Tibial nerve (tissue), 4 donors: ENCODE measurements at places on chromosomes 7 and 10.

DNA sequence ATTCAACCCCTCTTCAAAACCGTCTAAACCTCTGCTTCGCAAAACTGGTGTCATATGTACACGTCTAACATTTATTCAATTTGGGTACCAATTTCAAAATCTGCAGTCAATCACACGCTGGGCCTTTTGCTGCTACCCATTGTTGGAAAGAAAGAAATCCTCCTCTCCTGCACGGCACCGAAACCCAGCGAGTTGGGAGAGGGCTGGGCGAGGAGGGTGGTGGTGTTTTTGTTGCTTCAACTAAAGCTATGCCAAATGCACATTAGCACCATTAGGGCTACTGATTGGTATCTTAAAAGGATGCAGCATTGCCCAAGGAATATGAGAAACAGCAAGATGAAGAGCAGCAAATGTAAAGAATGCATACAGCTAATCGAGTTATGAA is 7.8 kb downstream of the EBF3 start:
- no peaks in the 10 kb centered on the region for H3K36me3 ChIP-seq
- H3K4me1 ChIP-seq, result peaks cover 10% of the 10 kb centered on the region
- H3K27ac ChIP-seq, result peak overlapping the region; percentile 6
- H3K4me3 ChIP-seq, result peak overlapping the region; percentile 19
- no peaks in the 10 kb centered on the region for H3K27me3 ChIP-seq

DNA sequence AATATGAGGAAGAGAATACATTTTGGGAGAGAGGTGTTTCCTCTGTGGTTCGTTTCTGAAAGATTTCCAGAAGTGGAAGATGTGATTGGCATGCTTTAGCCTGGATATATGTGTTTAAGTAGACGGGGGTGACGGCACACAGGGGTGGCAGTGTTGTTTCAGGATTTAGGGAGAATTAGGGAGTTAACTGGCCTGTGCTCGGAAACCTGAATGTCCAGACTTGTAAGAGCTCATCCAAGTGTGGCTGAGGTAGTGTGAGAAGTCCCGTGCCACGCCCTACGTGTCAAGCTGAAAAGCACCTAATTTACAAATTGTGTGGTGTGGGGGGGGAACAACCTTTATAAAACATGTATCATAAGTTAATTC is 1.1 kb downstream of the RALA start:
- no peak overlapping the region for H3K27ac ChIP-seq
- peak; percentile 13 for DNase-seq
- peaks cover 51% of the 10 kb centered on the region for H3K4me1 ChIP-seq
- peak overlapping the region; percentile 88 for H3K4me3 ChIP-seq
- peaks cover 2% of the 10 kb centered on the region for H3K36me3 ChIP-seq
- H3K27me3 ChIP-seq, result no peaks in the 10 kb centered on the region

- H3K27me3 ChIP-seq, result no peaks in the 10 kb centered on the region
- no peaks in the 10 kb centered on the region for H3K36me3 ChIP-seq
- no peak overlapping the region for H3K4me3 ChIP-seq
- H3K27ac ChIP-seq, result no peak overlapping the region
- no peaks in the 10 kb centered on the region for H3K4me1 ChIP-seq
- DNase-seq, result no peak
Measured at GRCh38 chr7:146875981-146876380, 759.4 kb downstream of the CNTNAP2 start.

GRCh38 chr7:133812877-133813276 is 314.3 kb upstream of the LRGUK start:
- H3K36me3 ChIP-seq, result no peaks in the 10 kb centered on the region
- H3K27me3 ChIP-seq, result no peaks in the 10 kb centered on the region
- no peaks in the 10 kb centered on the region for H3K4me1 ChIP-seq

DNA sequence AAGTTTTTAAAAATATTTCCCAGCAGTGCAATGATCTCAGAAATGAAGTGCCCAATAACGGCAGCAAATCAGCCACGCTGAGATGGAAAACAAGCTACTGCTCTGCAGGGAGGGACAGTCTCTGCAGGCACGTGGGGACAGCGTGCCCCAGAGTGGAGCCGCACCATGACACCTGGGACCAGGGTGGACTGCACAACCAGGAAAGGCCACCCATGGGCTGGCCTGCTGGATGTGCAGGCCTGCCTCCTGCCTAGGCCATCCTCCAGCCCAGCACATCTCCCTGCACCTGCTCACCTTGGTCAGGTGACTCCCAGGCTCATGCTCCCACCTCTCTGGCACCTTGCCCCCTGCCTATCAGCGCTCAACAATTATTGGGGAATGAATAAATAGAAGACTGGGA is 80.4 kb downstream of the VSTM4 start:
- no peaks in the 10 kb centered on the region for H3K27me3 ChIP-seq
- no peak for DNase-seq
- H3K4me3 ChIP-seq, result no peak overlapping the region
- H3K27ac ChIP-seq, result no peak overlapping the region

DNA sequence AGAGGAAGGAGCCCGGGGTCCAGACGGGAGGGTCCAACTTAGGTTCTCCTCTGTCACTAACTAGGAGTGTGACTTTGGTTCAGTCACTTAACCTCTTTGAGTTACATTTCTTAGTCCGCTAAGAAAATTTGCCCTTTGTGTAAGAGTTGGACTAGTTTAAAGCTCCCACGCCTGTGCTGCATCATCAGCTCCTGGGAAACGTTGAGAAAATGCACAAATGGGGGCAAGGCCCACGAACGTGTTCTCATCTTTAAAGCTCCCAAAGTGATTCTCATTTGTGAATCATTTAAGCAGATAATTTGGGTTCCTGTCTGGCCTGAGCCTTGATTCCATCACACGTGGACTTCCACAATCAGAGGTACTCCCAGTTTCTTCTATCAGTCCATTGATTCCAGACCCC is 6.3 kb downstream of the ZNF467 start:
- no peak overlapping the region for H3K27ac ChIP-seq
- DNase-seq, result no peak
- no peaks in the 10 kb centered on the region for H3K27me3 ChIP-seq
- no peak overlapping the region for H3K4me3 ChIP-seq

DNA sequence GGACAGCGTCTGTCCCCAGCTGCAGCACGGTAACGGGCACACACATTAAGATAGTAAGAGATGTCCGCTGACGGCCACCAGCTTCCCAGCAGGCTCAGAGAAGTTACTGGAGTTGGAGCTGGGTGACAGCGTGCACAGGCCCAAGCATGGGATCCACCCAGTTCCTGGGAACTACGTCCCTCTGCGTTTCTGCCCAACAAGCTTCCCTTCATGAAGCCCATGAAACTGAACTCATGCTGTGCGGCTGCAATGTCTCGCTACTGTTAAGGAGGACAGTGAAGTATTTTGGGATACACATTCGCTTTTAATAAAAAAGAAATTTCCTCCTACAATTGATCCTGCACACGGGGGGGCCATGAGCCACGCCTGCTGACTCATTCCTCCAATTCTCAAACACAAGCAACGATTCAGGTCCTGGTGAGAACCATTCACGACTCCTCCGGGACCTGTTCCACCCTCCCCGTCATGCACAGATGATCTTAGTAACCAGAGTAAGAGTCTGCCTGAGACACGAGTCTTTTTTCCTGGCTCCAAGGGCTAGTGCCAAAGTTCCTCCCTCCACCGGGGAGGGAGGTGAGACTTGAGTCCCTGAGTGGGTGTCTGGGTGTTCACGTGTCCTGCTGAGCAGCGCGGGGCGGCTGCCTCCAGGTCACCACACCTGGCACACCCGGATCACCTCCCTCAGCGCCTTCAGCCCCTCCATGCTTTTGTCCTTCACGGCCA is 2.6 kb downstream of the PSMG3 start:
- peak overlapping the region; percentile 51 for H3K27ac ChIP-seq
- no peaks in the 10 kb centered on the region for H3K36me3 ChIP-seq
- H3K27me3 ChIP-seq, result no peaks in the 10 kb centered on the region
- DNase-seq, result peak; percentile 40
- H3K4me3 ChIP-seq, result no peak overlapping the region
- peaks cover 22% of the 10 kb centered on the region for H3K4me1 ChIP-seq

DNA sequence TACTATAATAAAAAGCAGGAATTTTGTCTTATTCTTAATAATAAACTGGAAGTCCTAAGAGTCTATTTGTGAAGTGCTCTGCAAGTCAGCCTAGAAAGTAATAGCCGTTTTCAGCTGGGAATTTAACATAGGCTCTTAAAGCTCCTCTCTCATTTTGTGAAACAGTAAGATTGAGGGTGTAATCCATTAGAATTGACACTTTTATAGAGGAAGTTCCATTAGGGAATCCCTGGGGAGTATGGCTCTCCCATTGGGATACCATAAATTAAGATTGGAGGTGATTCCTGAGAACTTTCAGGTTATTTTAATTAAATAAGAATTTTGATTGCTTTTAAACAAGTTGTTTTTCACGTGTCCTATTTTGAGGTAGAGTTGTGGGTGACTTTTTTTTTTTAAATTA is 68.0 kb downstream of the EXOC4 start:
- no peak overlapping the region for H3K4me3 ChIP-seq
- H3K4me1 ChIP-seq, result no peaks in the 10 kb centered on the region
- no peaks in the 10 kb centered on the region for H3K27me3 ChIP-seq

GRCh38 chr7:127437837-127438236 is 45.3 kb upstream of the ZNF800 start:
- H3K4me1 ChIP-seq, result no peaks in the 10 kb centered on the region
- no peaks in the 10 kb centered on the region for H3K27me3 ChIP-seq
- H3K4me3 ChIP-seq, result no peak overlapping the region
- H3K36me3 ChIP-seq, result no peaks in the 10 kb centered on the region
- H3K27ac ChIP-seq, result no peak overlapping the region

- no peak for DNase-seq
- no peaks in the 10 kb centered on the region for H3K27me3 ChIP-seq
- H3K27ac ChIP-seq, result no peak overlapping the region
- H3K4me3 ChIP-seq, result no peak overlapping the region
Measured at GRCh38 chr7:80439894-80440821, 71.7 kb downstream of the GNAT3 start.

DNA sequence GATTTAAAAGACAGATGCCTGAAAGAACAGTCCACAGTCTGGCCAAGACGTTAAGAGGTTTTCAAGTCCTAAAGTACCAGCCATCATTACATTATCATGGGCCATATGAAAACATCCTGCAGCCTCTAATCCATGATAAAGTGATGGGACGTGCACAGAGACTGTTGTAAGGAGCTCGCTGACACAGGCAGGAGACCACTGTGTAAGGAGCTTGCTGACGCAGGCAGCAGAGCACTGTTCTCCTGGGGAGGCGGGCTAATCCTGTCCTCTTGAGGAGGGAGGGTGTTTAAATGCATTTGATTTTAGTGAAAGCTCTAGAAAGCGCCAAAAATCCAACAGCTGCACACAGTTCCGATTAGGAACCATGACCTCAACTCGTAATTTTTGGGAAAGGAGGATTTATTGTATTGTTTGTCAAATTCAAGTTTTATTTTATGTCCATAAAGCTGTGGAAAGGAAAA is 16.9 kb downstream of the SVIL start:
- DNase-seq, result no peak
- H3K36me3 ChIP-seq, result no peaks in the 10 kb centered on the region
- no peaks in the 10 kb centered on the region for H3K27me3 ChIP-seq
- H3K4me3 ChIP-seq, result no peak overlapping the region
- no peaks in the 10 kb centered on the region for H3K4me1 ChIP-seq

- H3K4me3 ChIP-seq, result no peak overlapping the region
- no peak overlapping the region for H3K27ac ChIP-seq
- DNase-seq, result no peak
- H3K4me1 ChIP-seq, result no peaks in the 10 kb centered on the region
- H3K27me3 ChIP-seq, result no peaks in the 10 kb centered on the region
Measured at GRCh38 chr10:24826009-24826408, 102.3 kb upstream of the ARHGAP21 start.

- no peaks in the 10 kb centered on the region for H3K4me1 ChIP-seq
- no peaks in the 10 kb centered on the region for H3K36me3 ChIP-seq
- H3K27ac ChIP-seq, result no peak overlapping the region
- no peak overlapping the region for H3K4me3 ChIP-seq
Measured at GRCh38 chr10:17109475-17110207, 20.0 kb downstream of the CUBN start.

DNA sequence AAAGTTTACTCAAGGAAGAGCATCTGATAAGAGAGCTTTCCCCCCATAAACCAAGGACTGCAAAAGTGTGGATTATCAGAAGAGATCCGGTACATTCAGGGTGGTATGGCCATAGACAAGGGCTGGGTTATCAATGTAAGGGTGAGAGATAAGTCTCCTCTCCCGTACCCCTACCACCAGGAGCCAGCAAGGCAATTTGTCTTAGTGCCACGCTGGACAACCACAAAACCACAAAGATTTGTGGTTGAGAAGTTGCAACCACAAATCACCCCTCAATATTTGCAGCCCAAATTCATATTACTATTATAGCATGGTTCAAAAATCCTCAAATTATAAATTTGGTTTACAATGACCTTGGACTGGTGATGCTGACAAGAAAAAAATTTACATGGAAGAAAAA is 2.3 kb upstream of the ZSCAN25 start:
- no peaks in the 10 kb centered on the region for H3K4me1 ChIP-seq
- H3K36me3 ChIP-seq, result peaks cover 21% of the 10 kb centered on the region
- no peaks in the 10 kb centered on the region for H3K27me3 ChIP-seq
- no peak for DNase-seq

GRCh38 chr10:1007583-1007982 is 18.1 kb downstream of the IDI2 start:
- H3K27me3 ChIP-seq, result no peaks in the 10 kb centered on the region
- H3K4me1 ChIP-seq, result no peaks in the 10 kb centered on the region
- H3K36me3 ChIP-seq, result peaks cover 61% of the 10 kb centered on the region
- H3K27ac ChIP-seq, result no peak overlapping the region

DNA sequence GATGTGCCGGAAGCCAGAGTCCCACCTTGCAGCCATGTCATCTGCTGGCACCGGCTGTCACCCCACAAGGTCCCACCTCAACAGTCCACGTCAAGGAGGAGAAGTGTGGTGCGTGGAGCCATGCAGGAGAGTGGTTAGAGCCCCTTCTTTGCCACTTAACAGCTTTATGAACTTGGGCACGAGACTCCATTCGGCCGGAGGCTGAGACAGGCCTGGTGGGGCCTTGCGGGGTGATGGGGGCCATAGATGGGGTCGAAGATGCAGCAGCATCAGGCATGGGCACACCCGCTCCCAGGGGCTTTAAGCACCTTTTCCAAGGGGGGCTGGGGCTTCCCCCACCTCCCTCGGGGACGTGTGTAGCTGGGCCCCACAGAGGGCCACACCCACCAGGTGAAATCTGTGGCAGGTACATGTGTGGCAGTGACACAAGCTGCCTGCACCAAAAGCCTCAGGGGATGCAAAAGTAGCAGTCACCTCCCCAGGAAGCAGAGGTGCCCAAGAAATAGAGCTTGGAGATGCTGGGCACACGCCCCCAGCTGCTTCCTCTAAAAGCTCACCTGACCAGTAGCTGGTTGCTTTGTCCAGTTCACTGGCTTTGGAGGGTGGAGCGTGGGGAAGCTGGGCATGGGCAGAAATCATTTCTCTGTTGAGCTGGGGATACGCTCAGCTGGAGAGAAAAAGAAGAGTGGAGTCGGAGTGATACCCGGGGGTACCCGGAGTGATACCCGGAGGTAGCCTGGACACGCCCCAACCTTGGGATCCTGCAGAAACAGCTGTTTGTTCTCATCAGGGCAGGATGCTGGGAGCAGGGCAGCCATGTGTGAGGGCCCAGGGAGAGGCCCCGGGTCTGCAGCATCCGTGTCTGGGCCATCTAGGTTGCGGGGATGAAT is 199.8 kb downstream of the EBF3 start:
- no peak overlapping the region for H3K4me3 ChIP-seq
- H3K27ac ChIP-seq, result no peak overlapping the region
- no peaks in the 10 kb centered on the region for H3K4me1 ChIP-seq
- DNase-seq, result no peak
- no peaks in the 10 kb centered on the region for H3K36me3 ChIP-seq
